ENCODE measurements at places on chromosomes 11 and 22.
A peak's percentile ranks its signal among the peaks of the same experiment; 100 is the strongest.

GRCh38 chr11:762421-763072 lies 14.7 kb downstream of the GATD1 start:
- peak; percentile 66 for DNase-seq

DNA sequence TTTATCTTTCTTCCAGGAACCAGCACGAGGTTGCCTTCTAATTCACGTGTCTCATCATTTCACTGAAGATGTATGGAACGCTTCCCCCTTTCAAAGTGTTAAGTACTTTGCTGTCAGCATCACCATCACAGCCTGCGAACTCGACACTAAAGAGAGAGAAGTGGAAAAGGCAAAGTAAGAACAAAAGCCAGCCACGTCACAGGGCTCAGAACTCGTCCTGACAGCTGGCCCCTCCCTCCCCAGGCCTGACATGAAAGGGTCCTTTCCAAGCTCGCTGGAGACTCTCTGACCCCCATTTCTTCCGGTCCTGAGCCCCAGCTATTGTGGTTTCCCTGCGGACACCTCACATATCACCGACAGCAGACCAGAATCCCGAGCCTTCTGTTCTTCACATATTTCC lies 177.8 kb upstream of the NTM start:
- no peak for DNase-seq

DNA sequence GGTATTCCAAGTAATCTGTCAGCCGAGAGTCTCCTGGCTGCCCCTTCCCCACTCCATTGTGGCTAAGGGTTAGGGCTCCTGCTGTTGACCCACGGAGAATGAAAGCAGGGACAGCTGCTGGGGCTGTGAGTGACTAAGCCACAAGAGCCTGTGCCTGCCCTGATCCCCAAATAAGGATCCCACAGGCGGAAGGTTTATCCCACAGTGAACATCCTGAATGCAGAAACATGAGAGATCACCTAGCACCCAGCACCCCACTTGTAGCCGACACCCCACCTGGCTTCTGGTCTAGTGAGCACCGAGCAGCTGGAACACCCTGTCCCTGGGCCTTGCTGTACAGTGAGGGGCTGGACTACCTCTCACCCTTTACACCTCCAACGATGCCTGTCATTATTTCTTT lies 117.7 kb upstream of the LMO1 start:
- no peak for DNase-seq

DNA sequence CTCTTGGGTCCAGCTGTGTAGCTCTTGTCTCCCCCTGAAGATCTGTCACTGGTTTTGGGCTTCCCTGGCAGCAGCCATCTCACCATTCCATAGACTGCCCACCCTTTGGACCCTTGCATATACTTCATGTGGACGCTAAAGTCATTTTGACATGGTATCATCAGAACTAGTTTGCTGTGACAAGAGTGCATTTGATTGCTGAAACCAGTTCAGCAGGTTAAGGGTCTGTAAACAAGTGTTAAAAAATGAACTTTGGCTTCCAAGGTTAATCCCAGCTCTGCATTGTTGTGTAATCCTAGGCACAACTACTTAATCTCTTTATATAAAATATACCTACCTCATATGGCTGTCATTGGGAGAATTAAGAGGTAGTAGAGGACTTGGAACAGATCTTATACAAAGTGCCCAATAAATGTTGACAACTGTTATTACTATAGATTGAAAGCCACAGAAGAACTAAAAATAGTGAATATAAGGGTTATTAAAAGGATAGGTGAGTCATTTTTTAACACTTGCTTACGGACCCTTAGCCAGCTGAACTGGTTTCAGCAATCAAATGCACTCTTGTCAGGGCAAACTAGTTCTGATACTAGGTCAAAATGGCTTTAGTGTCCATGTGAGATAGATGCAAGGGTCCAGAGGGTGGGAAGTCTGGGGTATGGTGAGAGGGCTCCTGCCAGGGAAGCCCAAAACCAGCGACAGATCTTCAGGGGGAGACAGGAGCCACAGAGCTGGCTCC lies 29.4 kb downstream of the CCDC90B start:
- no peak for DNase-seq

GRCh38 chr22:24440270-24440717 lies 12.9 kb downstream of the ADORA2A start:
- DNase-seq = no peak

- no peak for DNase-seq
These were observed 16.5 kb upstream of the NUCB2 start for GRCh38 chr11:17260020-17260419.

GRCh38 chr11:88414385-88414861 lies 76.9 kb upstream of the CTSC start:
- peak; percentile 26 for DNase-seq

DNA sequence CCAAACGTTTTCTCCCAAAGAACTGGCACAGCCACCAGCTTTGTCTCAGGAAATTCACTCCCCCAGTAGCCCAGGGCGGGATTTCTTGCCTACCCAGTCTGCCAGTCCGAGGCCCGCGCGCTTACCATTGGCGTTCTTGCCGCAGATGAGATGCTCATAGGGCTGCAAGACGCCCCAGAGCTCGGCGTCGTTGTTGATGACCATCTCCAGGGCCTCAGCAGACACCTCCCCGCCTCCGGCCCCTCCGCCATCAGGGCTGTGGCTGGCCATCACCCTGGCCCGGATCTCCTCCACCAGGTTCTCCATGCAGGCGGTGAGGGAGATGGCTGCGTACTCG lies 1.3 kb downstream of the ABTB2 start:
- DNase-seq = no peak

GRCh38 chr22:26235792-26236487 lies 66.7 kb downstream of the SEZ6L start:
- DNase-seq = no peak

DNA sequence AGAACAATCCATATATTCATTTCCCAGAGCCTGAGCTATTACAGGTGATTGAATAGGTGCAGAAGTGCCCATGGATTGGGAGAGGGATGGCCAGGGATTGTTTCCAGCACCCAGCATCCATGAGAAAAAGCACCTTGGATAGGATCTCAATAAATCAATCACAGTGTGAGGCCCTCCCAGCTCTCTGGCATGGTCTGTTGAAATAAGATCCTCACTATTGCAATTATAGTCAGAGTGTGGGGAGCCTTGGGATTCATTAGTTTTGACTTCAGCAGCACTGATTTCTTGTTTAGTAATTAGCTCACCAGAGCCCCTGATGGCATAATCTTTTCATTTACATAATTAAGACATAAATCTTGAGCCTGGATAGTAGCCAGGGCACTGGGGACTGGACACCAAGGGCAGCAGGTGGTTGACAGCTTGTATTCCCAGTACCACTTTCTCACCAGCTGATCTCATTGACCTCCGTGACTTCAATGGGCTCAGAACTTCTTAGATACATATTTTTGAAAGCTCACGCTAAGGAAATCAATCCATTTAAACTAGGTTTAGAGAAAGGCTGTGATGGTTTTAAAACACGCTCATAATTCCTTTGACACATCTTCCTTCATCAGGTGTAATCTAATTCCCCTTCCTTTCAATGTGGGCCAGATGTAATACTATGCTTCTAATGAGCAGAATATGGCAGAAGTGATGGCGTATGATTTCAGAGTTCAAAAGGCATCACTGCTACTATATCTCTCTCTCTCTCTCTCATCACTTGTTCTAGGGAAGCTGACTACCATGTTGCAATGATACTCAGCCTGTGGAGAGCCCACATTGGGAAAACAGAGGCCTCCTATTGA lies 22.1 kb upstream of the DRD2 start:
- no peak for DNase-seq

- DNase-seq = no peak
These were observed 65.4 kb upstream of the CRTAM start for GRCh38 chr11:122772945-122773344.

DNA sequence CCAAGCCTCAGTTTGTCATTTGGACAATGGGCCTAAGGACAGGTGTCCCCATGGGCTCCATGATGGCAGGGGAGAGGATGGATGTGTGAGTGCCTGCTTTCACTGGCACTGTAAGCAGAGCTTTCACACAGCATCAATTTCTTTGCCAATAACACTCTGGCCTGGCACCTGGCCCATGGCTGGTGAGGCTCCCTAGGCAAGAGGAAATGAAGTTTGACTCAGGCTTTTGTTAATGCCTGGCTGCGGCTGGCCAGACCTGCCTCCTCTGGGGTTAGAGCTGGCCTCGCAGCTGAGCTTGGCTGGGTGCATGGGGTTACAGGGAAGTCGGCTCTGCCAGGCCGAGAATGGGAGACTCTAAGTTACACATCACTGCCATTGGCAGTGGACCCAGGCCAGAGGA lies 30.0 kb upstream of the SEZ6L start:
- DNase-seq = no peak

DNA sequence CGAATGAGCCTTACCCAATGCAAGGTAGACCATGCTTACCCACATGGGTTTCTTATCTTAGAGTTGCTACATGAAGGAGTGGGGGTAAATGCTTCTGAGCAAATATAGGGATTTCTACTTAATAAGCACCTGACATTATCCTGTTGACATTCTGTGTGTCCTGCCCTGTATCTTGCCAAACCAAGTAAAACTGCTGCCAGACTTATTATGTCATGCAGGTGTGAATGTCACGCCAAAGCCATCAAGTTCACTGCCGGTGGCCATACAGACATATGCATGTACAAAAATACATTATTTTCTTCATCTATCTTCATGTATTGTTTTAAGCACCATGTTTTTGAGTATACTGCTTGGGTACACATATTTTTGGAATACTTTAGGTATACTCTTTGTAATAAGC lies 70.2 kb downstream of the NOX4 start:
- no peak for DNase-seq
